ENCODE measurements at places on chromosomes 2 and 18.

DNA sequence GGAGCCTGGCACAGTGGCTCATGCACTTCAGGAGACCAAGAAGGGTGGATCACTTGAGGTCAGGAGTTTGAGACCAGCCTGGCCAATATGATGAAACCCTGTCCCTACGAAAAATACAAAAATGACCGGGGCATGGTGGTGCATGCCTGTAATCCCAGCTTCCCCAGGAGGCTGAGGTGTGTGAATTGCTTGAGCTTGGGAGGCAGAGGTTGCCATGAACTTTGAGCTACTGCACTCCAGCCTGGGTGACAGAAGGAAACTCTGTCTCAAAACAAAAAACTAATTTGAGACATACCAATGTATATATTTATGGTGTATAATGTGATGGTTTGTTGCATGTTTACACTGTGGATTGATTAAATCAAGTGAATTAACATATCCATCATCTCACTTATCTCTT is 21.8 kb upstream of the ZNF512 start:
- DNase-seq = no peak

DNA sequence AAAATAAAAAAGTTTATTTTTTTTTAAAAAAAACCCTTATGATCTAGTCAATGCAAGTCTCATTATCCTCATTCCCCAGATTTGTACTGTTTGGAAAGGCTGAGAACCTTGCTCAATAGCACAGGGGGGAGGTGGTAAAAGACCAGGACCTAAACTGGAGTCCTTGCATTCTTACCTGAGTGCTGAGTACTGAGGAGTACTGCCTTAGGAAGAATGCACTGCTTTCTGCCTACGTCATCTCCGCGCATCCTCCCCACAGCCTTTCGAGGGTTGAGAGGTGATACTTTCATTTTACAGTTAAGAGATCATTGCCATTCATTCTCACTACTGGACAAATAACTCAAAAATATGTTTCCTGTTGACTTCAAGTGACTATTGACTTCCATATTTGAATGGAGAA is 73.8 kb downstream of the MAP3K20 start:
- DNase-seq = no peak

- no peak for DNase-seq
Observed at GRCh38 chr18:30139631-30140287, 902.8 kb downstream of the DSC3 start.

DNA sequence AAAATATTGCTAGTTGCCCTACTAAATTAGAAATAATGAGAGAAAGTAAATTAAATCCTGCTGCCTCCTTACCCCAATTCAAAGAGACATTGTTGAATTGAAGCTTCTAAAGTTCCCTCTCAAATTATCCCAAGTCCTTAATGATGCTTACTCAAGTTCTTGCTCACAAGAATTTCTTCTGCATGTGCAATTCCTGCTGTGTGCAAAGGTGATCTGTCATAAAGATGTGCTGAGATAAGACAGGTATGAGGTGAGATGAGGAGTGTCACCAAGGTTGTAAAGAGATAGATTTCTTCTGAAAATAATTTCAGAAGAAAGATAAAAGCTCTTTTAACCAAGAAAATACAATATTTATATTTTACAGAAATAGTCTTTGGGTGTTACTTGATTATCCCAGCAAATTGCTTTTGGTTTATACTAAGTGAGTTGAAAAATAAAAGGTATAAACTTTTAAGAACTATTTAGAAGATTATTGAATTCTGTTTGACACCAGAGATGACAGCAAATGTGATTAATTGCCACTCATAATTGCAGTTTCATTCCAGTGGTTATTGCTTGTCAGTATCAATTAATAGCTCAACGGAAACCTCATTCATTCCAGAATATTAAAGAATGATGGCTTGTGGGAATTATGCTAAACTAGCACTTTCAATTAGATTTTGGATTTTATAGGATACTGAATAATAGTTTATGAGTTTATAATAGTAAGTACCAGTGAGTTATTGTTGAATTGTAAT is 674.3 kb downstream of the STK39 start:
- DNase-seq = no peak

- no peak for DNase-seq
Observed at GRCh38 chr2:201433394-201433995, 17.8 kb downstream of the TRAK2 start.

DNA sequence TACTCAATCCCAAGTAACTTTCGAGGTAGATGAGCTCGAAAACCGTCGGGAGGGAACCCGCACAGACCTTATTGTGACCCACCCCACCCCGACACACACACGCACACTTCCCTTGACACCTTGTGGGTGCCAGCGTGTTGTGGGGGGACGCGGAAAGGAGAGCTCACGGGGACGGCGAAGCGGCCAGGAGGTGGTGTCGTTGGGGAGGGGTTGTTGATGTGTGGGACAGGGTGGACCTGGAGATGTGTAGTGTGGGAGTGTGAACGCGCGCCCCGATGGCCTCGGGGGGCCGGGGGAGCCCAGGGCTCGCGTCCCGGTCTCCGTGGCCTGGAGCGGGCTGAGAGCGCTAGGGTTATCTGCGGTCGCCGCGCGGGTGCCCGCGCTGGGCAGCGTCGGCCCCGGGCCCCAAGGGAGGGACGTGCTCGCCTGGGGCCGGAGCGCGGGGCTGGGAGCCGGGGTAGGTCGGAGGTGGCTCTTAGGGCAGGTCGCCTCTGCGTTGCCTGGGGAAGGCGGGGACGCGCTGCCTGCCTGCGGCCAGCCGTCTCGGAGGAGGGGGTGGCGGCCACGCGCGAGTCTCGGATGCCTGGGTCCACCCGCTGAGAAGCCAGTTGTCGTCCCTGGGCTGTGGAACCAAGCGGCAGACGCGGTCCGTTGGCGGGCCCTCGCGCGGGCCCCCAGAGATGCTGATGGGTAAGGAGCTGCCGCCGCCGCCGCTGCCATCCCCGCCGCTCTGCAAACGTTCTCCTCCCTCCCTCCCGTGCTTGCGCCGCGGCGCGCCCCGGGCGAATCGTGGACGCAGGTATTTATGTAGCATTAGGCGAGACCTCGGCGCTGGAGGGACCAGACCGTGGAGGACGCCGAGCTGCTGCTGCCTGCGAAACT is 1.6 kb downstream of the KLHL29 start:
- DNase-seq = no peak

Data from GDM1 (cell line).